ENCODE measurements at places on chromosomes 5 and 9.

GRCh38 chr5:167406513-167406912 is 884.9 kb upstream of the WWC1 start:
- DNase-seq: no peak

DNA sequence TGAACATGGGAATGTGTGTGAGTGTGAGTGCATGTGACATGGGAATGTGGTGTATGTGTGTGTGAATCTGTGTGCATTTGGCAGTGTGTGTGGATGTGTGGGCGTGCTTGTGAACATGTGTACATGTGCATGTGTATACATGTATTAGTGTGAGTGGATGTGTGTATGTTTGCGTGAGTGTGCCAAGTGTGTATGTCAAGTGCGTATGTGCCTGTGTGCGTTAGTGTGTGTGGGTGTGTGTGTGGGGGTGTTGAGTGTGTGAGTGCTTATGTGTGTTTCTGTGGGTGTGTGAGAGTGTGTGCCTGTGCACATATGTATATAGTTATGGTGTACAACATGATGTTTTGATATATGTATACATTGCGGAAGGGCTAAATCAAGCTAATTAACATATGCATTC is 244.3 kb downstream of the GADD45G start:
- no peak for DNase-seq

DNA sequence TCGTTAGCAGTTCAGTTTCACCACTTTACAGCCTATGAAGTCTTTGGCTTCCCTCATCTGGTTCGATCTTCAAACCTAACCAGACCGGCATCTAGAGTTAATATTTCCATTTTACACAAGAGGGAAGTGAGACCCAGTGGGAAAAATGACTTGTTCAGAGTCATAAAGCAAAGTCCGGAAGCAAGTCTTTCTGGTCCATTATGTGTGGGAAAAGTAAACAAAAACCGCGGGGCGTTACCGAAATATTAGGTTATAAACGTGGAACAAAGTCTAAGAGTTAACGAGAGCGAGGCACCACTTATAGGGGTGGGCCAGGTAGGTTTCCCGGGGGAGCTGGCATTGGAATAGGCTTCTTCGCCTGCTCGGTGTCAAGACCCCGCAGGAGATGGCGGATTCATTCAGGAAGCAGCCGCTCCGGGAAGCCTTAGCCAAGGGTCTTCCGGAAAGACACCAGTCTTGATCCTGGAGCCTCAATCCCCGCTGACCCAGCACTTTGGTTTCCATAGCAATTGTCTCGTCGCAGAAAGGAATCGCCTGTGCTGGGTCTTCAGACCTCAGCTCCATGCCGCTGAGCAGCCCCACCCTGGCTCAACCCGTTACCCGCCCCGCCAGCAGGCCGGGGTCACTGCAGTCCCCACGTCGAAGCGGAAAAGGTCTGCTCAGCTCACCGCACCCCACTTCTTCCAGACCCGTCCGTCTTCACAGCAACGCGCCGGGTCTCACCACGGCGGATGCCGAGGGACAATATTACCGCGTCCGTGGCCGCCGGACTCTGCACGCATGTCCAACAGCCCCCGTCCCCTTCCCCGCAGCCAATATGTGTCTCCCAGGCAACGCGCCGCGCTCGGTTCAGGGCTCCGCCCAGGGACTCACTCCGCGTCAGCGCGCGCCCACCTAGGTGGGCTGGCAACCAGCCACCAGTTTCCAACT is at the start of gene C5orf52:
C5orf52 (plus strand) TSS at position 872 of the 930 bp plus-strand sequence. CDS start 82 bp downstream, outside the sequence.
- DNase-seq: peak; percentile 22

- DNase-seq: no peak
Observed at GRCh38 chr9:132582786-132583583, 579 bp downstream of the BARHL1 start.

- no peak for DNase-seq
Observed at GRCh38 chr5:36417668-36418067, 116.0 kb upstream of the RANBP3L start.

DNA sequence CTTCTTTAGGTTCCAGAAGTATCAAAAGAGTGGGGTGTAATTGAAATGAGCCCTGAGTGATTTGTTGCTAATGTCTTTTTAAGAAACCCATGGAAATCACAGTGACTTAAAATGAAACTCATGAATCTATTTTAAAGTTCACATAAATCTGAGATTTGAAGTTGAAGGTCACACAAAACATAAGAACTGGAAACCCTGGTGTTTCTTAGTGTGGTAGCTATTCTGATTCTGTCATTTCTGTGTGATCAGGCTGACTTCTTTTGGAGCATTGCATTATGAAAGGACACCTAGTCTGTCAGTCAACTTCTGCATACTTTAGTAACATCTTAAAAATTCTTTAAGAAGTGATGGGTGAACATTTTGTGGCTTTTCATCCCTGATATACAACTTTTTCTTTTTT is 448.8 kb downstream of the TLE4 start:
- no peak for DNase-seq

Data from SK-N-DZ (cell line).